ENCODE measurements at places on chromosomes 13 and 19. TPM values are rescaled to one million over a fixed set of nuclear protein-coding genes. Genes with fewer than 3 reads are reported as not detected.

DNA sequence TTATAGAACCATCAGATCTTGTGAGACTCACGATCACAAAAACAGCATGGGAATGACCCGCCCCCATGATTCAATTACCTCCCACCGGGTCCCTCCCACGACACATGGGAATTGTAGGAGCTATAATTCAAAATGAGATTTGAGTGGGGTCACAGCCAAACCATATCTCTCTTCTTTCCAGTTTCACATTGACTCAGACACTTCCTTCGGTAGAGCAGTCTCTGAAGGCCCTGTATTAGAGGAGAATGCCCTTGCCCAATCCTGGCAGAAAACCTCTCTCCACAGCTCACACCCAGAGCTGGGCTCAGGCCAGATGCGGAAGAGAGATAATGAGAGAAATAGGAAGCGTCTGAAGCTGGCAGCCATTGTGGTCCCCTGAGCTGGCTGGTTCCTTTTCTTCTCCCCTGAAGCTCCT is 72.4 kb upstream of the CLDN10 start:
- DNase-seq = no peak

DNA sequence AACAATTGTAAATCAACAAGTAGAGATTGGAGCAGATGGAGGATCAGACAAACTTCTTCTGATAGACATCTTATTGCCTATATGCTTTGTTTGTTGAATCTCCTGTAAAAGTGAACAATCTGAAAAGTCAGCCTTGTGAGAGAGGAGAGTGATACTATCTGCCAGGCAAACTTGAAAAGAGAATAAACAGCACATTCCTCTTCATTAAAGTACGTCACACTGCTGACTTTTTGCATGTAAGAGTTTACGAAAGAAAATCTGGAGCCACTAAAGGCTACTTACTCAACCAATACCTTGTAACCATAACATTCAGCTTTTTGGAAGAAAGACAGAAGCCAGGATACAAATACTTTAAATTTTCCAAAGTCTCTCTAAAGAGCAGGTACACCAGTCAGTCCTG is 42.5 kb downstream of the EDNRB start:
- DNase-seq = no peak

- no peak for DNase-seq
Measured at GRCh38 chr13:83819611-83820010, 62.7 kb downstream of the SLITRK1 start.

DNA sequence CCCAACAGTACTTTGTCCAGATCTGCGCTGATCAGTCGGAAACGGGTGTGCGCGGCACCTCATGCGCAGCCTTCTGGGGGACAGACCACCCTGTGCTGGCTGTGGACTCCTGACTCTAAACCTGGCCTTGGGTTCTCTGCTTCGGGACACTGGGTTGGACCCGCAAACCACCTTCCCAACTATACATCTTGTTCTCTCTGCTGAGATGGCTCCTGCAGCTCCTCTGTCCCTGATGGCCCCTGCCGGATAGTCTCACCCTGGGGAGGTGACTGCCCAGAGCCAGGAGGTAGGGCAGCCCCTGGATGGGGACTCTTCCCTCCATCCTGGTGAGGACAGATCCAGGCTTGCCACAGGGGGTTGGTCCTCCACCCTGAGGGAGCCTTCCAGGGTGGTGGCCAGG is 23.3 kb downstream of the RFX1 start:
- no peak for DNase-seq

GRCh38 chr13:88948501-88948900 is 1277.3 kb downstream of the SLITRK5 start:
- DNase-seq = no peak

GRCh38 chr13:113063091-113063491 is 42.5 kb upstream of the F7 start:
- no peak for DNase-seq

DNA sequence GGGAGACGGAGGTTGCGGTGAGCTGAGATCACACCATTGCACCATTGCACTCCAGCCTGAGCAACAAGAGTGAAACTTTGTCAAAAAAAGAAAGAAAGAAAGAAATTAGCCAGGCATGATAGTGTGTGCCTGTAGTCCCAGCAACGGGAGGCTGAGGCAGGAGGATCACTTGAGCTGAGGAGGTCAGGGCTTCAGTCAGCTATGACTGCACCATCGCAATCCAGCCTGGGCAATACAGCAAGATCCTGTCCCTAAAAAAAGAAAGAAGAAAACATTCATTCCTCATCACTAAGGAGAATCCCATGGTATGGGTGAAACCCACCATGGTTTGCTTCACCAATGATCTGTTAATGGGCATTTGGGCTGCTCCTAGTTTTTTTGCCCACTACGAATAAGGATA is 13.0 kb upstream of the AP1M2 start:
- DNase-seq = no peak

- no peak for DNase-seq
Measured at GRCh38 chr13:100854006-100854405, 179.4 kb upstream of the TMTC4 start.

DNA sequence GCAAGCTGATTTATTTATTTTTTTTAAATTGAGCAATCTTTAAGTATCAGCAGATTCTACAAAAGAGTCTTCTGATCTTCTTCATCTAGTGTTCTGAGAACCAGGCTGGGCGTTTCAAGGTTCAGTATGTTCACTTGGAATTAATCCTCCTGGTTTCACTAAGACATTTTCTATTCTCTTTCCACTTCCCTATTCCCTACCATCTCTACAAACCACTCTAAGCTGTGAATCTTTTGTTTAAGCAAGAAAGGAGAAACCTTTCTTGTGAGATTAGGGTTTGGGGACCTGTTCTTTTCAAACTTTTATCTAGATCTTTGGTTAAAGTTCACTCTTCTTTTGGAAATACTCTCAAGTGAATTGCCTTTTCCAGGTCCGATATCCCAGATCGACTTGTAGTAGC is 59.3 kb downstream of the URI1 start:
- no peak for DNase-seq

DNA sequence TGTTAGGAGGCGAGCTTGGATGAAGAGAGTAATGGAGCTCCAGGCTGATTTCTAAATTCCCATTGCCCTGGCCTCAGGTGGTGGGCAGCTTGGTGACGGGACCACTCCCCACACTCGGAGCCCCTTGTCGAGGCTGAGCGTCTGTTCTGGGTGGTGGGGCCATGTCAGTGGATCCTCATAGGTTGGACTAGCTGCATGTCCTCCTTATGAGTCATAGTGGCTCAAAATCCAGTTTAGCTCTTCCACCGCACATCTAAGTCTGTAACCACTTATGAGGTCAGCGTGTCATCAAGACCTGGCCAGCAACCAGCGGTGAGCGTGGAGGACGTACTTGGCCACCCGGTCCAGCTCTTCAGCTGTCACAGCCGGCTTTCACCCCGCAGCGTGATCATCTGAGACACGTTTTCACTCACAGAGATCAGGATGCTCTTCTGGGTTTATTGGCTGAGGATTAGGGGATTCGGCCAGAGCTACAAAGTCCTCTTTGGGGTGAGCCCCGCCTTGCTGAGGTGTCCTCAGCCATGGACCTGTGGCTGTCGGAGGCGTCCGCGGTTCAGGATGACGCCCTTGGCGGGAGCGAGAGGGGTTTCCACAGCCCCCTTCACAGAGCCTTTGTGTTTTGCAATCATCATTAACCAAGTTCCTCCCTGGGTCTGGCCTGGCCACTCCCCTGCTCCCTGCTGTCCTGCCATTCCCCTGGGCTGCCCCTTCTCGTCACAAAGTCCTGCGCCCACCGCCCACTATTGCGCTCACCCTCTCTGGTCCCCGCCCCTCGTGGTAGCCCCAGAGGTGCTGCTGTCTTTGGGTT is 41.9 kb downstream of the ADPRHL1 start:
- DNase-seq = no peak

EBI3 gene
- 1.4 TPM for total RNA-seq

GJB6 gene
- total RNA-seq = 1.3 TPM
